ENCODE measurements at places on chromosomes 3 and 15.

- DNase-seq: no peak
Observed at GRCh38 chr3:8307545-8308110, 194.0 kb upstream of the LMCD1 start.

DNA sequence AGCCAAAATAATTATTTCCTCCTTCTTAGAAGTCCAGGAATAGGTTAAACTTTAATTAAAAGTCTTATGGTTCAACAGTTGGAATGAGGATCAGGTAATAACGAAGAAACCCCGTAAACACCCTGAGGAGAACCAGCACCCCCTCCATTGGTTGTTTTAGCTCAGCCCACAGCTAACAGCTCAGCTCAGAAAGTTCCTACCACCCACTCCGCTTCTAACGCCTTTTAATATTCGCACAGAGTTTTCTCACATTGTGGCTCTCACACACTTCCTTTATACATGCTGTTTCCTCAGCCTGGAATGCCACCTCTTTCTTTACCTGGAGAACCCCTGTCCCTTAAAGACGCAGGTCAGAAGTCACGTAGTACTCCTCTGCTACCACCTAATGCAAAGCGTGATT lies 17.0 kb downstream of the CX3CR1 start:
- DNase-seq: no peak

DNA sequence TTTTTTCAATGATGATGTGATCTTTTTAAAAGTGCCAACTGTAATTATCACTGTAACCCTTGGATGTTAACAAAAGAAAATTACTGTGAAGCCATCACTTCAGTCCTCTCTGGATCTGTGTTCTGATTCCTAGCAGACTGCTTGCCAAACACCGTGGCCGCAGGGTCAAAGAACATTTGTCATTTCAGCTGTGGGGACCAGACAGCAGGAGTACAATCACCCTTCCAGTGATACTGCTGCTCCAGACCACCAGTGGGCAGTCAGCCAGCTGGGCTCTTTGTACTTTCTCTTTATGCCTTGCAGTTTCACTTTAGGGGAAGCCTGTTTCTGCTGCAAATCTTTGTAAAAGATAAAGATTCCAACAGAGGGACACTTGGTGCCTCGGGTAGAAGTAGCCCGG lies 770.0 kb downstream of the GRM7 start:
- DNase-seq: no peak

DNA sequence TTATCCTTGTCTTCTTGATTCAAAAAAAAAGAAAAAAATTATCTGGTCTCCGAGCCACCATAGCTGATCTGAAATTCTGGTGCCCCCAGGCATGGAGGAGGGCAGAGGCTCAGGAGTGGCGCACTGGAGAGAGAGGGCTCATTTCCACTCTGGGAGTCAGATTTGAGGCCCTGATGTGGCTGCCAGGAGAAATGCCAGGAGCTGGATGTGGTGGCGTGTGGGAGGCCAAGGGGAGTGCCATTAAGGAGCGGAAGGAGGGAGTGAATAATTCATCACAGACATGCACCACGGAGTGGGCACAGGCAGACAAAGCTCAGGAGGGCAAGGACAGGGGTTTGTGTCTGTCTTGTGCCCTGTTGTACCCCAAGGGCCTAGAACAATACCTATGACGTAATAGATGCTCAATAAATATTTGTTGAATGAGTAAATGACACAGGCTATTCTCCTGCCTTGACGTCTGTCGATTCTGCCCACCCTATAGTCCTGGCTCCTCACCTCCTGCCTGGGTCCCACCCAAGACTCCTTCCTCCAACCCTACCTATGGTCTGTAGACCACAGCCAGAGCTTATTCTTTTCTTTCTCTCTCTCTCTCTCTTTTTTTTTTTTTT lies 12.0 kb upstream of the GRIP2 start:
- DNase-seq: no peak

DNA sequence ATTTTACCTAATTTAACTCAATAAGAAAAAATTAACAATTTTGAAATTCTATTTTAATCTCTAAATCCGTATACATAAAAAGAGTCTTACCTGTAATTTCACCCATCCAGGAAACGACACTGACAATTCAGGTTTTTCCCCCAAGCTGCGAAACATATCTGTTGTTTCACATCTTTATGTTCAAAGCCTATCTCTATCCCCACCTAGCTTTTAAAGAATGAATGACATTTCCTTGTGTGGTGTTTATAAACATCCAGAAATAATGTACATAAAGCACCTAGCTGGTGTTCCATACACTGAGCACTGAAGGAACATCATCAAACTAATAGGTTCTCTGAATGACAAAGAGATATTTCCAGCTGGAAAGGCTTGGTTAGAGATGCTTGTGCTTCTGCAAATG lies 867.8 kb downstream of the SQOR start:
- DNase-seq: no peak
